M059J (cell line): ENCODE measurements at places on chromosomes 4 and X.

- no peak for DNase-seq
These were observed 224.0 kb upstream of the HHIP start for GRCh38 chr4:144421839-144422565.

GRCh38 chr4:73727685-73728084, 12.7 kb upstream of the CXCL8 start:
- no peak for DNase-seq

GRCh38 chr4:162509333-162509732, 345.5 kb upstream of the FSTL5 start:
- no peak for DNase-seq

DNA sequence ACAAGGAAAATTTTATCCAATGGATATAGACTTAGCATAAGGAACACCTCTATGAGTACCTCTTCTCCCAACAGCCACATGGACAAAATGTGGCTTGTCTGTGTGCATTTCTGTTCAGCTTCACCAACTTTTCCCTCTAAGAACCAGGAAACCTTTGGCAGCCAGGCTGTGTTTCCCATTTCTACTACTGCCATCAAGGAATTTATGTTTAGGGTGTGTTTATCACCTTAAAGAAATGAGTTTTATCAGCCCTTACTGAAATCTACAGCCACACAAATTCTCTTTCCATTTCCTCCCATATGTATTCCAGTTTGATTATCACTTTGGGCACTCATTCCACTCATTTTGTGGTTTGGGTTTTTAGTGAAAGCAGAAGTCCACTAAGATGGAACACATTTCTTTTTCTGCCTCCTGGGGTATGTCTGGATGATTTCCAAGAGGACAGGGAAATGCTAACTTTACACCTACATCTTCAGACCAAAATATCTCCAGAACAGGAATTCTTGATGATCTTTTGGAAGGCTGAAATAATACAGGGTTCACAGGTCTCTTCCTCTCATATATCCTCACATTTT, 82.6 kb upstream of the MAOA start:
- no peak for DNase-seq

GRCh38 chr4:73864961-73865360, 4.2 kb upstream of the CXCL1 start:
- DNase-seq: no peak

DNA sequence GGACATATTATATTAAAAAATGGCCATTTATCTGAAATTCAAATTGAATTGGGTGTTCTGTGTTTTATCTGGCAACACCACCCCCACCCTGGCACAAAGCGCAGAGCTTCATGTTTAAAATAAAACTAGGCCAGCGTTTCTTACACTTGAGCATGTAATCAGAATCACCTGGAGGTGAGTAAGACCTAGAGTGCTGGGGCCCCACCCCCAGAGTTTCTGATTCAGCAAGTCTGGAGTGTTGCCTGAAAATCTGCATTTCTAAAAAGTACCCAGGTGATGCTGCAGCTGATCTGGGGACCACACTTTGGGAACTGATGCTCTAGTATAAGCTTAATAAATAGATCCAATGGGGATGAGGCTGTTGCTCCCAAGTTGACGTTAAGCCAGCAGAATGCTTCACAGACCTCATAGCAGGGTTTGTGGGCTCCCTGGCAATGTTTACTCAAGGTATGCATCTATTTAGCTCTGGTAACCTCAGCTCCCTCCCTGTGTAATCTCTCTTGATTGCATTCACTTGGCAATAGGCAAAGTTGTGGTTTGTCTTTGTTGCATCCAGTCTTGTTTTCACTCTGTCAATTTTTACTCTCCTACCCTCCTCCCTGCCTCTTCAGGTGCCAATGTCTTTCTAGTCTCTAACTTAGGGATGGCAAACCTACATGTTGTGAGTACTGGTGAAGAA, 99.8 kb upstream of the TEX13D start:
- DNase-seq: peak; percentile 26

GRCh38 chrX:15664487-15665444, at the start of gene CLTRN:
TSS of gene CLTRN (minus strand) at chrX:15664805. CDS start at chrX:15664775, 30 bp downstream.
- DNase-seq: peak; percentile 54

DNA sequence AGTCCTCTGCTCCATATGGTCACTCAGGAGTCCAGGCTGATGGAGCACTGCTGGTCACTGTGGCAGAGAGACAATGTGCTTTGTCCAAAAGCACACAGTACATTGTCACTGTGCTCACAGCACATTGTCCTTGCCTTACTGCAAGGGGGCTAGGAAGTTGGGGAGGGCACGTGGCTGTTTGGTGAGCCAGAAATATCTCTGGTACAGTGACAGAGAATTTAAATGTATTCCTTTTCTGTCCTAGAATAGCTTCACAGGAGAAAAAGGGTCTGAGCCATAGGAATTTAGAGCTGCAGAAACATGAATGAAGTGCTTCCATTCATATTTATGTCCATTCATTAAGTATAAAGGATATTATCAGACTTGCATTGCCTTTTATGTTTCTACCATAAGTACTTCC, 110.8 kb upstream of the TRIM2 start:
- no peak for DNase-seq

DNA sequence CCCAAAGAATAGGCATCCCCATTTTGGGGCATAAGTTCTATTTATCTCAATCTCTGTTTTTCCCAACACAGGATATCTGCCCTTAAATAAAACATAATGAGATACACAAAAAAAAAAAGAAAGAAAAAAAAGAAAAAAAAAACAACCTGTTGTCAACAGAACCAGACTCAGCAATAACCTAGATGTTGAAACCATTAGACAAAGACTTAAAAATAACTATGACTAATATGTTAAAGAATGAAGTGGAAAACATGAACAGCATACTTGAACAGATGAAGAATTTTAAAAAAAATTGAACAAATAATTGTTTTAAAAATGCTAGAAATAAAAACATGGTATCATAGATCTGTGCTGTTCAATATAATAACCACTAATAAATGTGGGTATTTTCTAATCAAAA, 93.4 kb upstream of the RXFP1 start:
- DNase-seq: peak; percentile 32
